SHP77 treated with DMSO at 0.1 percent for 48 hours (cell line): ENCODE measurements at places on chromosomes 6 and 20.

- no peak for DNase-seq
Measured at GRCh38 chr6:145544041-145544440, 191.3 kb downstream of the EPM2A start.

- DNase-seq, result no peak
Measured at GRCh38 chr20:47438464-47439381, 63.0 kb upstream of the NCOA3 start.

GRCh38 chr6:33954453-33954852 lies 150.7 kb upstream of the MLN start:
- no peak for DNase-seq

DNA sequence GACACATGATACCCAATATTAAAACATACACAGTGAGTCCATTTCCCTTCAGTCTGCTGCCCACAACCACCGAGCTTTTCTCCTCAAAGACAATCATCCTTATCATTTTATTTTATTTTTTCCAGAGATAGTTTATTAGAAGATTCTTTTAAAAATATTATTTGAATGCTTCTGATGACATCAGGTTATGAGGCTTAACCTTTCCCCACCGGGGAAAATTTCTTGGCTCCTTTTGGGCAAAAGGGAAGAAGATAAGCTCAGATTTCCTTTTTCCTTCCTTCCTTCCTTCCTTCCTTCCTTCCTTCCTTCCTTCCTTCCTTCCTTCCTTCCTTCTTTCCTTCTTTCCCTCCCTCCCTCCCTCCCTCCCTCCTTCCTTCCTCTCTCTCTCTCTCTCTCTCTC lies 149.5 kb upstream of the CITED2 start:
- DNase-seq, result no peak

DNA sequence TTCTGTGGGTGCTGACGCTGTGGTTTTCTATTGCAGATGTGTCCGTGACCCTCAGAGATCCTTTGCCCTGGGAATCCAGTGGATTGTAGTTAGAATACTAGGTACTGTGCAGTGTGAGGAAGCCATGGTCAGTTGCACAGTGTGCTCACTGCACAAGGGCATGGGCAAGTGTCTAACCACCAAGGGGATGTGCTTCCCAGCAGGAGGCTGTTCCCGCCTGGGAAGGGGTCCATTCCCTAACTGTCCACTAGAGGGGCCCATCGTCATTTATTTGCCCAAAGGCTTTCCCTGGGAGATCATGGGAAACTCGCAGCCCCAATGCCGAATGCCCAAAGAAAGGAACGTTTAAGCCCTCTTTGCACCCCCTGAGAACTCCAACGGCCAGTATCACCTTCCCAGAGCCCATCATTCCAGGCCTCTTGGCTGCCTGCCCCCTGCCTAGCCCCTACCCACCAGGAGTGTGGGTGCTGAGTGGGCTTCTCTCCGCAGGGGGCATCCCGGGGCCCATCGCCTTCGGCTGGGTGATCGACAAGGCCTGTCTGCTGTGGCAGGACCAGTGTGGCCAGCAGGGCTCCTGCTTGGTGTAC lies 26.2 kb downstream of the SLCO4A1 start:
- DNase-seq, result peak; percentile 84

DNA sequence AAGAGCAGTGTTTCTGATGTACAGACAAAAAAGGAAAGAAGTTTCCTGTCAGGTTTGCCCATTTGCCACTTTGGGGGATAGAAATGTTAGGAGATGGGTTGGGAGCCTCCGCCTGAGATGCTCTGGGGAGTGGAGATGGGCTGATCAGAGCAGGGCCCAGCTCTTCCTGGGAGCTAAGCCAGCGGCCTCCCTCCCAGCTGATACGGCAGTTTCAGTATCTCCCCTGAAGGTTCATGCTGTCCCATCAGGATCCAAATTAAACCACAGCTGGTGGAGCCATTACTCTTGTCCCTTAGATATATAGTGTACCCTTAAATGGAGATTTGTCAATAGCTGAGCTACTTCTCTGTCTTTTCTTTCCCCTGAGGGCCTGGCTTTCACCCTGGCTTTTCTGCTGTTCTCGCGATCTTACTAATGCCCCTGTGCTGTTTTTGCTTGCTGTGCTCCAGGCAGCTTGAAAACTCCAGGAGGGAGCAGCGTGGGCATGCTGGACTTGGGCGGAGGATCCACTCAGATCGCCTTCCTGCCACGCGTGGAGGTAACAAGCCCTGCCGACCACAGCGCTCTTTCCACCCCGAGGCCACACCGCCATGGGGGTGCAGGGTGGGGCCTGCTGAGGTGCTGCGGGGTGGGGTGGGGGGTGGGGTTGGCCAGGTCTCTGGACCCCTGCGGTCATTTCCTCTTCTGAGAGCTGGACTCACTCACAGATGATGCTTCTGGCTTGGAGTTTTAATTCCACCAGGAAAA lies 20.9 kb downstream of the ENTPD6 start:
- no peak for DNase-seq

DNA sequence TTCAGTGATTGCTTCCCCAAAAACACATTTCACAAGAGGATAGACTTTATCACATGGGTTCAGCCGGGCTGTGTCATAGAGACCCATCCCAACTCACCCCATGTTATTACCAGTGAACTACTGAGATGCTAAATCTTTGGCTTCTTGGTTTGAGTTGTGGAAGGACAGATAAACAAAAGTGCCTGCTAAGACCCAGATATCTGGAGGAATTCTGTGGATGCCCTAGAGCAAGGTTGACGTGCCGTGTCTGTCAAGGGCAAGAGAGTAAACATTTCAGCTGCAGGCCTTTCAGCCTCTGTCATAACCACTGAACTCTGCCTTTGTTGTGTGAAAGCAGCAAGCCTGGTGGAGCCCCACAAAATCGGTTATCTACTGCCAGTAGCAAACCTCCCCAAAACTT lies 11.2 kb upstream of the THBD start:
- DNase-seq, result no peak

DNA sequence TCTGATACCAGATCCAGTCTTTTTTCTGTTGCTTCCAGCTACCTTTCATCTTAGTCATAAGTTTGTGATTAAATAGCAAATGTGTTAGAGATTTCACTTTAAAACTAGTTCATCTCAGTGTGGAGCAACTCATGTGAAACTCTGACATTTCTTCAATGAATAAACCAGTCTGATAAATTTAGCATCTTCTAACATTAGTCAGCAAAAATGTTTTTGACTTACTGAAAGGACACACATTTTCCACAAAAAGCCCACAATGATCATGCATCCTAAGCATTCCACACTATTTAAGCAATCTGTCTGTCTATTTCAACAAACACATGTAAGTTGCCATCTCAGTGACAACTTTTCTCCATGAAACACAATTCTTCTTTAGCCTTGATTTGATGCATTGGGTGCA lies 222.2 kb upstream of the SLC35B3 start:
- DNase-seq, result no peak

DNA sequence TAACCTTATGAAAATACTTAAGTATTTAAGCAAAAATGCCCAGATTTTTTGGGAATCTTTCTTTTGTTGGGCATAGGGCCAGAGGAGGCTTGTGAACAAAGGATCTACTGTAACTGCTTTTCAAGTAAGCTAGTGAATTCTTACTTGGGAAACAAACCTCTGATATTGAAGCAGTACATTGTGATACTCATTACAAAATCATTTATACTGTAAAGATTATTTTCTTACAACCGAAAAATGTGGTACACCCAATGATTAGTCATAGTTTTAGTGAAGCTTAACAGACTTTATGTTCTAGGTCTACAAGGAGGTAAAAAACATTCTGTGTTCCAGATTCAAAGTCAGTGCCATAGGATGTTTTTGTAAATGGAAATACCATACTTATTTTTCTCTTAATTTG lies 272.9 kb upstream of the KCNQ5 start:
- DNase-seq, result no peak

- DNase-seq, result no peak
Measured at GRCh38 chr6:138657065-138657425, 116.5 kb upstream of the CCDC28A start.

GRCh38 chr6:93562582-93562981 lies 143.2 kb upstream of the EPHA7 start:
- no peak for DNase-seq

DNA sequence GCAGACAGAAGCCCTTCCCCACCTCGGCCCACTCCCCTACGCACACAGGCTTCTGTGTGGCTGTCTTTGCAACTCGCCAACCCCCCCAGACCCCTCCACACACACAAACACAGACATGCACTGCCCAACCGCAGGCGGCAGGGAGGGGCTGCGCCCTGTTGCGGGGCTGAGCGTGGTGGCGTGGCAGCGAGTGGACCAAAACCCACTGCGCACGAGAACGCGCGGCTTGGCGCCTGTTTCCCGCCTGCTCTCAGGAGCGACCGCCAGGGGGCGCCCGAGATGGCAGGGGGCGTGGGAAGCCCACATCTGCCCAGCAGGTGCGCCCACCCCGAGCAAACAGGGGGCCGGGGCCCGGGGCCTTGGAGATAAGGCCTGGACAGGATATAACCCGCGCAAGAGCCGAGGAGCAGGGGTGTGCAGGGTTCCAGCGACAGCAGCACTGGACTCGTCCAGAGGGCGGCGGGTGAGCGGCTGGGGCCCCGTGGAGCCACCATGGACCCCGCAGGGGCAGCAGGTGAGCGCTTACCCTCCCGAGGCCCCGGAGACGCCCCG lies at the start of gene RBPJL:
TSS of gene RBPJL (plus strand) at position 410 of the 552 bp plus-strand sequence. CDS start at position 493, 83 bp downstream.
- no peak for DNase-seq

DNA sequence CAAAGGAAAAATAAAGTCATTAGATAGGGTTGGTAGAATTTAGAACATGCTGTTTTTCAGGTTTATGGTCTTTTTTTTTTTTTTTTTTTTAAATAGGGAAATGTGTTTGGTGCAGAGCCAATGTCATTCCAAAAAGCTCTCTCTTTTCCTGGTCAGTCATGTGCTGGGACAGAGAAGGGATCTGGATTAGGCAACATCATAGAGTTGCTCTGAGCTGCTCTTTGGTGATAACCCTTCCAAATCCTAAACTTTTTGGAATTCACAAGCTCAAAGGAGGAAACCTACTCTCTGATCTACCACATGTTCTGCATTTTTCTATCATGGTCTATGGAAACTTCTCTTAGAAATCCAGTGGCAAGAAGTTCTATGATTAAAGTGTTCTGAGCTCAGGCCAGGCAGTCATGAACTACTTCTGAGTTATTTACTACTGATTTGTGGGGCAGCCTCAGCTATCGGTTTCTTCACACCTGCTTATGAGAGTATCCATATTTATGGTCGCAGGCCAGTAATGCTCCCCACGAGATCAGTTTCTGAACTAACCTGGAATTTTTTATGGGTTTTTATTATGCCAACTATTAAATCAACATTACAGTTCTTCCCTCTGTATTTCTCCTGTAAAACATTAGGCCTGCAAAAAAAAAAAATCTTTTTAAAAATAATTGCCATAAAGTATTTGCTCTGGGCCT lies 4.8 kb downstream of the EDN1 start:
- DNase-seq, result no peak

GRCh38 chr6:46410334-46410953 lies 80.8 kb downstream of the RCAN2 start:
- peak; percentile 30 for DNase-seq
